ENCODE measurements at places on chromosomes 6 and 20.
A peak's percentile ranks its signal among the peaks of the same experiment; 100 is the strongest.

GRCh38 chr20:37375227-37375626 is 29.3 kb downstream of the SRC start:
- DNase-seq = no peak

DNA sequence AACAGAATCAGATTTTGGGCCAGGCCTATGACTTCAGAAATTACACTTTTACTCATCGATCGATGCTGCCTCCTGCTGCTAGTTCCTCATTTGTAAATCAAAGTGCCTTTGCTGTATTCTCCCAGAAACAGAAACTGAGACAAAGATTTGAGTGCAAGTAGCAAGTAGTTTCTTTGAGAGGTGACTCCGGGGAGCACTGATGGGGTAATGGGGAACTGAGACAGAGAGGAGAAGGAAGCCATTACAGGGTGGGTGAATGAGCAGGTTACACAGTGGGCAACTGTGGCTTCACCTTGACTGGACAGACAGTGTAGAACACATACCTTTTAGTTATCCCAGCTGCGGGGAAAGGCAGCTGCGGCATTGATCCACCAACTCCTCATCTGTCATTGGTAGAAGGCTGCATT is 9.7 kb upstream of the CD40 start:
- no peak for DNase-seq

DNA sequence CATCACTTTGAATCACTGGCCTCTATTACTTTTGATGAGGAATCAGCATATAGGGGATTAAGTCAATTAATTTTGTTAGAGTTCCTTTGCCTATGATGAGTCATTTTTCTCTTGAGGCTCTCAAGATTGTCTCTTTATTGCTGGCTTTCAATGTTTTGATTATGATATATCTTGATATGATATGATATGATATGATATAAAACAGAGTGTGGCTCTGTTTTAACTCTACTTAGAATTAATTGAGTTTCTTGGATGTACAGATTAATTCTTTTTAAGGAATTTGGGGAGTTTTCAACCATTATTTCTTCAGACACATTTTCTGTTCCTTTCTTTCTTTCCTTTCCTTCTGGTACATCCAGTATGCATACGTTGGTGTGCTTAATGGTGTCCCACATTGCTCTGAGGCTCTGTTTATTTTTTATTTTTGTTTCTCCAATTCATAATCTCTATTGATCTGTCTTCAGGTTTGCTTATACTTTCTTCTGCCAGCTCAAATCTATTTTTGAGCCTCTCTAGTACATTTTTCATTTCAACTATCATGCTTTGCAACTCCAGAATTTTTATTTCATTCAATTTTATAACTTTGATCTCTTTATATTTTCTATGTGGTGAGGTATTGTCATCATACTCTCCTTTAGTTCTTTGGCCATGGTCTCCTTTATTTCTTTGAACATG is 10.8 kb downstream of the FAM50B start:
- DNase-seq = no peak

DNA sequence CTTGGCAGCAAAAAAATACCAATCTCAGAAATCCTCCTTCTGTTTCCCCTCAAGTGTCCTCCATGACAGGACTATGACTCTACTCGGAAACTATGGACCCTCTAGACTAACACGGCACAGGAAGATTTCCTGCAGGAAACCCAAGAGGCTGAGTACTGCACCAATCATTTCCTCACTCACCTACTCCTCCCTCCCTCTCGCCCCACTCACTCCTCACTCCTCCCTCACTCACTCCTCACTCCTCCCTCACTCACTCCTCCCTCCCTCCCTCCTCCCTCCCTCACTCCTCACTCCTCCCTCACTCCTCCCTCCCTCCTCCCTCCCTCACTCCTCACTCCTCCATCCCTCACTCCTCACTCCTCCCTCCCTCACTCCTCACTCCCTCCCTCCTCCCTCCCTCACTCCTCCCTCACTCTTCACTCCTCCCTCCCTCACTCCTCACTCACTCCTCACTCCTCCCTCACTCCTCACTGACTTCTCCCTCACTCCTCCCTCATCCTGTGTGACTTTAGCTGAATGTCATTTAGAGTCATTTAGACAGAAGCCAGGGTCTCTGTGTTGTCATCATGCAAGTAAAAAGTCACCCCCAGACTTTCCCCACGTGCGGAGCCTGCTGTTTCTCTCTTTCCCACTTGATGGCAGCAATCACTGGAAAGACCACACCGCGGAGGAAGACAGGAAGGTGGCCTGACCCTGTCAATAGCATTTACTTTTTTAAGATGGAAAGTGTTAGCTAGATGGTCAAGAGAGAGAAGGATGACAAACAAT is 226.8 kb upstream of the PDE10A start:
- peak; percentile 59 for DNase-seq

GRCh38 chr6:169709293-169709692 is 7.4 kb downstream of the C6orf120 start:
- DNase-seq = no peak

- DNase-seq = no peak
These were observed 604.1 kb upstream of the POU3F2 start for GRCh38 chr6:98230250-98230649.

DNA sequence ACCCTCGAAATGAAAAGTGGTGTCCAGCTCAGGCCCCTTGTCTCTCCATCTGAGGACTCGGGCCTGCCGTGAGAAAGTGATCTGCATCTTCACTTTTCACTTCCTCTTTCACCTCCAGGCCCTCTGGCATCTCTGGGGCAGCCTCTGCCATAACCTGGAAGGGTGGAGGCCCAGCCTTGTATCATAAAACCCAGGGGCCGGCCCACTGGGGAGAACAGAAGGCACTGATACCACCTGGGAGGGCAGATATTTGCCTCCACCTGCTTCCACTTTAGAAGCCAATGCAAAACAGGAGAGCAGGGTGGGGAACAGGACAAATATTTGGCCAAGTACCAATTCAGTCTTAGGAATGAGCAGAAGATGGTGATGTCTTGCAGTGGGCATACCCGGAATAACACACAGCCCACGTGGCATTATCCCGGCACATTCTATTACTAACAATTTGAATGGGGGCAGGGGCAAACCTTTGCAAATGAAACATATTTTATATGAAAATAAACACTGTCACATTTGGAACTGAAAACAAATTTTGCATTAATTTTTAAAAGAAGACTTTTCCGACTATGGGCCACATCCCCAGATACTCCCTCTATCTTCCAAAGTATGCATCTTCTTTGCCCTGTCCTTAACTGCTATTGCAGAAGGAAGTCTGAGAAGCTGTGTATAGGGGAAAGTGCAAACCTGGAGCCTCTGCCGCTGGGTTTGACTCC is 69.2 kb upstream of the TBC1D7 start:
- no peak for DNase-seq

DNA sequence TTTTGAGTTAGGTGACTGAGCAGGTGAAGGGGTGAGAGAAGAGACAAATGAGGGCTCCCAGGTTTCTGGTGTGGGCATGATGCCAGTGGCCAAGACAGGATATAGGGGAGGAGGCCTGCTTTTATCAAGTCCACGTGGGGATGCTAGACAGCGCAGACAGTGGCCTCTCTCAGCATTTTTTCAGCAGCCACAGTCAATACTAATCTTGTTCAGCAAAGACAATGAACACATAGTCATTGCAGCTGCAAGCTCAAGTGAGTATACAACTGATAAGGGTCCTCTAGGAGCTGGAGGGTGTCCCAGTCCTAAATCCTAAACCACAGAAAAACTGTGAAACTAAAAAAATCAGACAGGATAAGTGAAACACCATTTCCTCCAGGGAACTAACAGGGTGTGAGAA is 48.6 kb downstream of the UQCC1 start:
- DNase-seq = no peak

DNA sequence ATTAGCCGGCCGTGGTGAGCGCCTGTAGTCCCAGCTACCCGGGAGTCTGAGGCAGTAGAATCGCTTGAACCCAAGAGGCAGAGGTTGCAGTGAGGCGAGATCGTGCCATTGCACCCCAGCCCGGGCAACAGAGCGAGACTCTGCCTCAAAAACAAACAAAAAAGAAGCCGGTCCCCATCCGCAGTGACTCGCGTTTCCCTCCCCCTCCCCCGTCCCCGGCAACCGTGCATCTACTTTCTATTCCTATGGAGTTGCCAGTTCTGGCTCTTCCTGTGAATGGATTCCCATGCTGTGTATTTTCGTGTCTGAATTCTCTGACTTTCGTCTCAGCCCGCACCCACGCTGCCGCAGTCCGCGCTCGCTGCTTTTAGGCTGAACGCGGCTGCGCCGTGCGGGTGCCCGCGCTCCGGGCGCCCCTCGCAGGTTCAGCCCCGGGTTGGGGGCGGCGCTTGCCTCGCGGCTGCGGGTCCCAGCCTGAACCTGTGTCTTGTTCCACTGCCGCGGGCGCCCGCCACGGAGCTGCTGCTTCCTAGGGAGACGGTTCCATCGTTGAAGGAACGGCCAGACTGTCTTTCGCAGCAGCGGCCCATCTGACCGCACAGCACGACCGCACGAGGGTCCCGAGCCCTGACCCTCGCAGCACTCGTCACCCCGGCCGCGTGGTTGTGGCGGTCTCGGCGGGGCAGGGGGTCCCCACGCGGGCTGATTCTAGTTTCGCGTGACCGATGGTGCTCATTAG is 1.1 kb upstream of the MRGBP start:
- peak; percentile 74 for DNase-seq

DNA sequence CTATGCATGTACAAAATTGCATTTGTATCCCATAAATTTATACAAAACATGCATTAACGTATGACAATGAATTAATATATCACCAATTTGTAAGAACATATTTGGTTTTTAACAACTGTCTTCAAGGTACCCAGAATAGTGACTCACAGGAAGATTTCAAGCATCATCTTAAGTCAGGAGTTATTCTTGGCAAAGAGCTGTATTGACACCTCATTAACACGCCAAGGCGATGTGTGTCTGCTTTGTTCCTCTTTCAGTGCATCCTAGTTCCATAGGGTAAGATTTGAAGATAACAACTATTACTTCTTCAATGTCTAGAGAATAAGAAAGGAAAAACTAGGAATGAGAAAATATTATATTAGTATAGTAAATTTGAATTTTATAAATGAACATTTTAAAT is 35.8 kb upstream of the TPD52L1 start:
- DNase-seq = no peak

- no peak for DNase-seq
These were observed 27.5 kb downstream of the CAPN11 start for GRCh38 chr6:44185953-44186634.

DNA sequence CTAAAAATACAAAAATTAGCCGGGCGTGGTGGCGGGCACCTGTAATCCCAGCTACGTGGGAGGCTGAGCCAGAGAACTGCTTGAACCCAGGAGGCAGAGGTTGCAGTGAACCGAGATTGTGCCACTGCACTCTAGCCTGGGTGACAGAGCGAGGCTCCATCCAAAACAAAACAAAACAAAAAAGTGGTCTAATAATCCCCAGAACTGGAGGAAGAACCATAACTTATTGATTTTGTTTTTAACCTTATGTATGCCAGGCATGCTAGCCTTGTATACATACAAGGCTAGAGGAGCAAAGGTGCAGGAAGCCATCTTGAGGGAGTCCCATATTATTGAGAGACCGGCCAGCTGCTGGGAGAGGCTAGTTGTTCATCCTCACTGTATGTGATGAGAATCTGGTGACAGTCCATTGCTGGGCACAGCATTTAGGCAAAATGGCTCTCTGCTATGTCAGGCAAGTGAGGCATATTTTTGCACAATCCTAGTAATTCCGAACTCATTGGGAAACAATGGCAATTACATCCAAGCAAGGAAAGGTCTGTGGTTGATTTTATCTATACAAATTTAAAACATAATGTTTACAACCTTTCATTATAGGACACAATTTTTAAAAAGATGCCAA is 18.0 kb downstream of the HFE start:
- DNase-seq = no peak

GRCh38 chr20:25083773-25084625 is 2.1 kb upstream of the VSX1 start:
- DNase-seq = no peak

GRCh38 chr20:62788607-62789006 is 7.7 kb upstream of the MRGBP start:
- no peak for DNase-seq

DNA sequence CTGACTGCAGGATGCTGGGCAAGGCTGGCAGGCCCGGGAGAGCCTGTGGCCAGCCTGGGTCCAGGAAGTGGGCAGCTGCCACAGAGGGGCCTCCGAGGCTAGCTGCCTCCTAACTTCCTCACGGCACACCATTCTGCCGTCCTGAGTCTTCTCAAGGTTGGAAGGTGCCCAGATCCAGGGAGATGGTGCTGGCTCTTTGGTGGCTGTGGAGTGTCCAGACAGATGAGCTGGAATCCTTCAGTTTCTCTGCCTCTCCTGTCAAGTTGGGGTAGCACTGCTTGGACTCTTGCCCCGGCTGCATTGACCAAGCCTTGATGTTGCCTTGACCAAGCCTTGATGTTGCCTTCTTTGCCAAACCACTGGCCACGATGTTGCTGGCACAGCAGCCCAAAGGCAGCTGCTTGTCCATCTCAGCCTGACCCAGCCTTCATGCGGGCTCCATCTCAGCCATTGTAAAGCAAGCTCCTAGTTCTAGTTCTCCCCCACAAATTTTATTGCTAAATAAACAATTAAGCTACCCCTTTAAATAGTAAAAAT is 75.1 kb upstream of the AFDN start:
- no peak for DNase-seq

- peak; percentile 80 for DNase-seq
These were observed 703 bp downstream of the EPHA7 start for GRCh38 chr6:93418408-93419303.

DNA sequence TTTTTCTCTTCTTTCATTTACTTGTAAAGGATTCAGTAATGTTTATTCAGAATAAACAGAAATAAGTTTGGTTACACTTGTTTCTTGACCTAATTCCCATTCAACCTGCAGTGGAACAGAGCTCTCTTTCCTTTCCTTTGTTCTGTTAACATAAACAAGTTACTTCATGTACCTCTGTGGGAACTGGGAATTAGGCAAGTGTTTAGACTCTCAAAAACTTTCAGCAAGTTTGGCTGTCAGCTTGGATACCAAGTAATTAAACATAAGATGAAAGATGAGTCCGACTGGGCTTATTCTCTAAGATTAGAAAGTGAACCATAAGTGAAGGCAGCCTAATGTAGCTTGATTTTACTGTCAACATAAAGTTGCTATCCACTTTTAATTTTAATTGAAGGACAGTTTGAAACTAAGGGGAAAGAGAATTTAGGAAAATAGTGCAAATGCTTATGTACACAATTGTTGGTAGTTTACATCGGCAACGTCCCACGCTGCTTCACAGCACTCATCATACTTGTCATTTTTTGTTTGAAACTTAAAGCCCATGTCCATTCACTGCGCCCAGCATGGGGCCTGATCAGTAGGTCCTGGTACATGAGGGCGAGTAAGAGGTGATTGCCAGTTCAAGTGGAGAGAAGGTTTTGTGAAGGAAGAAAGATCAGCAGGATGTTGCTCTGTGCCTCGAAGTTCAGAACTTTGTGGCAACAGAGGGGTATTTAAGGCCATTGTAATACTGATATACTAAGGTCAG is 113.0 kb downstream of the PLEKHG1 start:
- no peak for DNase-seq

- DNase-seq = no peak
These were observed 89.2 kb upstream of the BCLAF1 start for GRCh38 chr6:136378888-136379287.

- DNase-seq = no peak
These were observed 723.2 kb downstream of the EPM2A start for GRCh38 chr6:145012039-145012662.

GRCh38 chr6:165183071-165183470 is 126.3 kb downstream of the C6orf118 start:
- no peak for DNase-seq
